ENCODE measurements at places on chromosomes 5 and 9.

DNA sequence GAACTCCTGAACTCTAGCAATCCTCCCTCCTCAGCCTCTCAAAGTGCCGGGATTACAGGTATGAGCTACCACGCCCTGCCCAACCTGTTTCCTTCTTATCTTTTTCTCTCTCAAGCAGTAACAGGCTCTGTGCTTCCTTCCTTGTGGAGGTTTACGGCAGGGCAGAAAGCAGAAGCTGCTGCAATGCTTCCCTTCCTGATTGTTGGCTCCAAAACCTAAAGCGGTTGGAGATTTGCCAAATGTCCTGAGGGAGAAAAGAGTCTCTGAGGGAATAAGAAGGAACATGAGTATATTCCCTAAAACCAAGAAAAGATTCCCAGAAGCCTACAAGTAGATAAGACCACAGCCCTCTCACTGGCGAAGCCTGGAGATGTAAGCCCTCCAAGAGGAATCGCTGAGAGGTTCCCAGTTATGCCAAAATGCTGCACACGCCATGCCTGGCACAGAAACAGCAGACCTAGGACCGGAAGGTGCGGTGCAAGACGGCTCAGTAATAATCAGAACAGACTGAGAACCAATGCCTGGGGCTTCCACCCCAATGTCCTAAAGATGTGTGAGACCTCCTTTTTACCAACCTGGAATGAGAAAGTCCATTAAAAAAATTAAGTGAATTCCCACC, 73.2 kb downstream of the APTX start:
- peak; percentile 41 for DNase-seq

GRCh38 chr5:76475385-76475784, 72.3 kb downstream of the IQGAP2 start:
- DNase-seq = no peak

DNA sequence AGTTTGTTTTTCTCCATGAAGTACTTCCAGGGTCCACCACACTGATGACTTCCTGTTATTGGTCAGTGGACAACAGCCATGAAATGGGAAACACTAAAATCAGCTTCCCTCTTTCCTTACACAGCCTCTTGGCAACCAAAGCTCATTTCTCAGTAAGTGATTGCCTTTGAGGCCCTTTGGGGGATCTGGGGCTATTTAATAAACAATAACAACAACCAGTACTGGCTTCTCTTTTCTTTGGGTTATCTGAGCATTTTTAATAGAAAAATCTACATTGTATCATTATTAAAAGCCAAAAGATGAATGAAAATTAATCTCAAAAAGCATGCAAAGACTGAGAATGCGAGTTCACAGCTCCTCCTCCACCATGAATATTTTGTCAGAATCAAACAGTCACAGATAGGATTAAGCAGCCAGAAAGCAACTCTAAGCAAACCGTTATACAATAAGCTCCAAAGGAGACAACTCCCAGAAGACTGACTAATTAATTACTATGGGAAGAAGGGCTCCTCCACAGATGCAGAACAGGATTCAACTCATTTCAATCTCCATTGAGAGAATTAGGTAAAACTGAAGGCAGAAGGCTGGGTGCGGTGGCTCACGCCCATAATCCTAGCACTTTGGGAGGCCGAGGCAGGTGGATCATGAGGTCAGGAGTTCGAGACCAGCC, 68.3 kb downstream of the SERINC5 start:
- peak; percentile 33 for DNase-seq

DNA sequence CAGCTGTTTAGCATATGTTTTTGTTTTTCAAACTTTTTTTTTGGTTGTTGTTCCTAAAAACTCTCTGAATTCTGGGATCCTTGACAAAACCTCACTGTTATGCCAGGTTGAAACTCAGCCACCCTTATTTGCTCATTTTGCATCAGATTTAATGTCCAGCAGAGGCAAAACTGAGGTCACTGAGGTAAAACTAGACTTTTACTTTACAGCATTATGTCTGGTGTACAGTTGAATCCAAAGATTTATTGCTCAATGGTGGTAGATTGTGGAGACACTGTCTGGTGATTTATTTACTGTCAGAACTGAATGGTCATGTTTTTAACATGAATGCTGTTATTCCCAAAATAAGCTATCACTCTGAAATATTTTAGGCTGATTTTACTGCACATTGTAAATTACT, 87.9 kb downstream of the FBXL7 start:
- DNase-seq = no peak

DNA sequence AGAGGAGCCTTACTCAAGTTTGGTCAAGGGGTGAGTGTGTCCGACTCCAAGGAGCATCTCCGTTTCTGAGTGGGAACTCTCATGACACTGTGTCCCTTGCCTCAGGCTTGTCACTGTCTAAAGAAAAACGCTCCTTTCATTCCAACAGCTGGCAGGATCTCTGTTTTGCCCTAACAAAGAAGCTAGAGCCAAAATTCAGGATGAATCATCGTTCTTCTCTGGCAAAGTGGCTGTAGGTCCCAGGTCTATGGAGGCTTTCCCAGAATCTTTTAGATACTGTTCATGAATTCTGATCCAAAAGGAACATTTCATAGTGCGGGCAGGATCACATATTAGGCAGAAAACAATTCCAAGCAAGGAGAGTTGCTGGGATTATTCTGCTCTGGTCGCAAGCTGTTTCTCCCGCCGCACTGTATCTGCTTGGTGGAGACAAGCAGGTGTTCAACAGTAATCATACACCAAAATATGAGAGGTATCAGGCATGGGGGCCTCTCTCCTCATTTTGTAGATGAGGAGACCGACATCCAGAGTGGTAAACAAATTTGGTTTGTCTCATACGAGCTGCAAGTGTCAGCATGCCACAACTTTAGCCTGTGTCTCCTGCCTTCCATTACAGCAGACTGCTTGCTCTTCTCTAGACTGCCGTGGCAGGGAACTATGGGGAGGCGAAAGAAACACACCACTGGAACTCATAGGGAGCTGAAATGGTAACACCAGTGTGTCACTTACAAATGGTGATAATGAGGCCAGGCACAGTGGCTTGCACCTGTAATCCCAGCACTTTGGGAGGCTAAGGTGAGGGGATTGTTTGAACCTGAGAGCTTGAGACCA, 72.6 kb downstream of the ENTREP1 start:
- DNase-seq = no peak

- DNase-seq = no peak
These were observed 29.8 kb downstream of the CORO2A start for GRCh38 chr9:98162613-98163012.

GRCh38 chr5:6508931-6509330, 60.3 kb downstream of the UBE2QL1 start:
- DNase-seq = no peak

GRCh38 chr5:122219436-122220166, 90.3 kb downstream of the ZNF474 start:
- DNase-seq = no peak

- no peak for DNase-seq
These were observed 23.6 kb upstream of the ELL2 start for GRCh38 chr5:95985249-95985648.

DNA sequence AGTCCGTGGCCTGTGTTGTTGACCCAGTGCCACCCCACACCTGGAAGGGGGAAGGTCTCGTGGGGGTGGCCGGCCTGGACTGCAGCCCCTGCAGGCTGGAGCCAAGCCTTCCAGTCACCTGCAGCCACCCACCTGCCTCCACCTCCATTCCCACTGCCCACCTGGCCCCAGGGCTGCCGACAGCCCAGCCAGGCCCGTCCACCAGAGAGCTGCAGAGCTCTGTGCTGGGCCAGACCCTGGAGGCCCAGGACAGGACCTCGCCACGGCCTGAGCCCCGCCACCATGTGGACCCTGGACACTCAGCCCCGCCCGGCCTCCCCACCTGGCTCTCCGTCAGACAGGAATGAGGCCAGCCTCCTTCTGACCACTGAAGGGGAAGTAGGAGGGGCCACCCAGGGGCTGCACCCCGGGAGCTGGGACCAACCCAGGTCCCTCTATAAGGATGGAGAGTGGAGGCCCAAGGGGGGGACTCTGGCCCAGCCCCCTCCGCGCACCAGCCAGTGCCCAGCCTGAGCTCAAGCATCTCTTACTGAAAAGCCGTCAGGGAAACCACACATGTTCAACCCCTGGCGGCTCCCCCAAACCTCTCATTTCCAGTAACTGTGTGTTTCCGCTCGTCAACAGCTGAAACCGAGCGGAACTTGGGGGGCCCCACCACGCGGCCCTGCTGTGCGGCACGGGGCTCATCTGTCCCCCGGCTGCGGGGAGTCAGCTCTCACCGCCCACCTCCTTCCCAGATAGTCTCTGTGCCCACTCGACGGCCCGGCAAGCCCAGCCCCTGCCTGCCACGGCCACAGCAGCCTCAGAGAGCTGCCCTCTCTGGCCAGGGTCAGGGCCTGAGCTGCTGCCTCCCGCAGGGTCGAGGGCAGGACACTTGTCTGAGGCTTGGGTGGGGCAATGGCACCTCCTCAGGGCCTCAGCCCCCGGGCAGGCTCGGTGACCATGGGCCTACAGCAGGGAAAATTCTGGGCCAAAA, 12.8 kb downstream of the NOTCH1 start:
- DNase-seq = no peak

DNA sequence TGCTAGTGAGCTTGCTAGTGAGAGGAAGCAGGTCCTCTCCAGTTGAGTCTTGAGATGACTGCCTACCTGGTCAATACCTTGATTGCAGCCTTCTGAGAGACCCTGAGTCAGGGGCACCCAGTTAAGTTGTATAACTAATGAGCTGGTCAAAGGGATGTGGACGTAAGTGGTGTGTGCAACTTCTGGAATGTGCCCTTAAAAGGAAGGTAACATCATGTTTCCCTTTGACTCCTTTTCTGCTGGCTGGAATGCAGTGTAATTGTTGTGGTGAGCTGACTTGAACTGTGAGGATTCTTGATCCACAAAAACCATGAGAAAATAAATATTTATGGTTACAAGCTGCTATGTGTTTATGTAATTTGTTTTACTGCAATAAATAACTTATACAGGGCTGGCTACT, 2.4 kb upstream of the SNX2 start:
- DNase-seq = no peak

DNA sequence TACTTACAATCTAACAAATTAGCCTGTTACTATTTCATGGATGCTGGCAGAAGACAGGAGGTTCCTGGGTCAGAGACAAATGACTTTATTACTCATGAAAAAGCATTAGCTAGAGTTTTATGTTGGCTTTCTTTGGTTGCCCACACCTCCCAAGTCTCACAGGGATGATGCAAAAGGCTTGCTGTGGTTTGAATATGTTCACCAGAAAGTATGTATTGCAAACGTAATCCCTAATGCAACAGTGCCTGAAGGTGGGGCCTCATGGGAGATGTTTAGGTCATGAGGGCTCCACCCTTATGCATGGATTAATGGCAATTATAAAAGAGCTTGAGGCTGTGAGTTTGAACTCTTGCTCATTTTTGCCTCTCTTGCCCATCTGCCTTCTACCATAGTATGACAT, 28.5 kb downstream of the DPYSL3 start:
- no peak for DNase-seq

GRCh38 chr5:8123559-8123958, 254.6 kb downstream of the MTRR start:
- DNase-seq = no peak

DNA sequence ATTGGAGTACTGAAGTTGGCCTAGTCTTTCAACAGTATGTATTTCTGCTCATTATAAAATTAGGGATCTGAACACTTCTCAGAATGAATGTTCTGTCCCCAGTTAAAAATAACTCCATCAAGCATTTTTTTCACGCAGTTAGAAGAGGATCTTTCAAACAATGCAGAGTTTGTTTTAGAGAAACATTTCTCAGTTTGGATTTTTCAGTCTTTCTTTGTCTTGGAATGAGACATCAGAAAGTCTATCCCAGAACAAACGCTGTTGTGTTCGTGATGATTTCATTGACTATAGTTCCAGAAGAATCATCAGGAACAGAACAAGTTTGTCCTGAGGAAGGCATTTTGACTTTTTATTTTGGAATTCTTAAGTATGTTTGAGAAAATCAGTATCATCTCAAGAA, 218.7 kb downstream of the ARRDC3 start:
- no peak for DNase-seq

- DNase-seq = no peak
These were observed 25.6 kb upstream of the ANKRD31 start for GRCh38 chr5:75262271-75262670.

GRCh38 chr9:107584944-107585343, 95.4 kb upstream of the KLF4 start:
- DNase-seq = no peak

DNA sequence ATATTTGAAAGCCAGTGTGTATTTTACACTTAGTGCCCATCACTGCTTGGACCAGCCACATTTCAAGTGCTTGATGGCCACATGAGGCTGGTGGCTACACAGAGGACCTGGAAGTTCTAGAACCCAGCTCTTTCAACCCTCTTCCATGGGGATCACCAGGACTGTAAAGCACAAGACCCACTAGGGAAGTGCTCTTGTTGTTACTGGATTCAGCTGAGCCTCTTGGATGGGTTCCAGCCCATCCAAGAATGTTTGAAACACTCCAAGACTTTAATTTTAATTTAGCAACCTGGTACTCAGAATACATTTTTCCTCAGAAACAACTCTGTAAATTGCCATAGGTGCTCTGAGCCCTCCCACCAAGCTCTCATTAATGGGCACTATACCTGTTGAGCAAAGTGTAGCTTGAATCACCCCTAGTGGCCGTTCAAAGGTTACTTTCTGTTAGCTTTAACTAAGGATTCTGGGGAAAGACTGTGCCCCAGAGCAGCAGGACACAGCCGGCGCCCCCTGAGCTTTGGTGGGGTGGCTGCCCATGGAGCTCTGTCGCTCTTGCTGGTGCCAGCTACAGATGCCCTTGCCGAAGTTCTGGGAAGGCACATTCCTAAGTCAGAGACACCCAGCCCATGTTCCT, 212.4 kb downstream of the HSD17B3 start:
- no peak for DNase-seq

GRCh38 chr9:10612641-10613398, at the start of gene PTPRD:
TSS of gene PTPRD (minus strand) at chr9:10613002.
- DNase-seq = no peak

GRCh38 chr5:35461530-35461929, 156.1 kb upstream of the SPEF2 start:
- DNase-seq = no peak

GRCh38 chr9:130858739-130859705, 24.0 kb downstream of the ABL1 start:
- no peak for DNase-seq

DNA sequence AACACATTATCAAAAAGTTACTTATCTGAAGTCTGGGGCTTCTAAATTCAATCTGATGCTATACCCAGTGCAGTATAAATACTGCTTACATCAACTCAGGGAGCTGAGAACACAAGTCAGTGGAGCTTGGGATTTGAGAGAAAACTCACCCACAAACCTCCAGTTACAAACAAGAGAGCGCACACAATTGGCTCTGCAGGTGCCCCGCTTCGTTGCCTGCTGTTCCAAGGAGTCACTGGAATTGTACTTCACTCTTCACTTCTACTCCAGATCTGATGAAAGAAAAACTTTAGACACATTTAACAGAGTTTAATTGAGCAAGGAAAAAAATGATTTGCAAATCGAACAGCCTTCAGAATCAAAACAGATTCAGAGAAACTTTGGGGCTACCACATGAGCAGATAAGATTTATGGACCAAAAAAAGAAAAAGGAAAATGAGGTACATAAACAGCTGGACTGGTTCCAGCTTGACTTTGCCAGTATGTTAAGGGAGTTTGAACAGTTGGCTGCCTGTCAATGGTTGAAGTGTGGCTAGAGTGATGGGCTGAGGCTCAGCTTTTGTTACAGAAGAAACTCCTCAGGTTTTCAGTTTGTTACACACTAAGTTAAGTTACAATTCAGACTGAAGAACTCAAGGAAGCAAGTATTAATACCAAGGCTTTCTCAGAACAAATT, 156.6 kb downstream of the AOPEP start:
- no peak for DNase-seq

- DNase-seq = no peak
These were observed 94.0 kb downstream of the COL5A1 start for GRCh38 chr9:134735441-134736175.

GRCh38 chr9:109742776-109743348, 37.1 kb upstream of the PALM2AKAP2 start:
- DNase-seq = no peak

Data from NB4 (cell line).